Stimulated activated CD8-positive, alpha-beta memory T cell treated with anti-CD3 and anti-CD28 coated beads, Interleukin-15, amount 100 ng/mL, for 48 hours (primary cell): ENCODE measurements at places on chromosomes 12 and 14.

DNA sequence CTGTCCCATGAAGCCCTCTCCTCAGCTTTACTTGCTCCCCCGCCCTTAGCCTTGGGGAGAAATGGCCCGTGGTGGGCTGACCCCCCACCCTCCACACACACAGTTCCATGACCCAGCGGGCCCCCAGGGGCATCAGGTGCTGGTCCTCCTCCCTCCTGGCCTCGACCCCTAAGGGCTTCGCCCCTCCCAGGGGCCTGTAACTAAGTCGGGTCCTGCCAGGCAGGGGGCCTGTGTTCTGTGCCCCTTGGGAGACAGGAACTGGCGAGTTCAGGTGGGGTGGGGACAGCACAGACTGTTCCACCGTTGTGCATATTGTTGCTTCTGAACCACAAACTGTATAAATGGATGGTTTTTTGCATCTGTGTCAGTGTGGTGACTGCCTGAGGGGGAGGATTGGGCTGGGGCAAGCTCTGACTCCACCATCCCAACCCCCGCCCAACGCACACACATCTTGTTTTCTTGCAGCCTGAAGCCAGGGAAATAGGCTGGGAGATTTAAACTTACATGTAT, 8.8 kb downstream of the TAMALIN start:
- no peak for DNase-seq

DNA sequence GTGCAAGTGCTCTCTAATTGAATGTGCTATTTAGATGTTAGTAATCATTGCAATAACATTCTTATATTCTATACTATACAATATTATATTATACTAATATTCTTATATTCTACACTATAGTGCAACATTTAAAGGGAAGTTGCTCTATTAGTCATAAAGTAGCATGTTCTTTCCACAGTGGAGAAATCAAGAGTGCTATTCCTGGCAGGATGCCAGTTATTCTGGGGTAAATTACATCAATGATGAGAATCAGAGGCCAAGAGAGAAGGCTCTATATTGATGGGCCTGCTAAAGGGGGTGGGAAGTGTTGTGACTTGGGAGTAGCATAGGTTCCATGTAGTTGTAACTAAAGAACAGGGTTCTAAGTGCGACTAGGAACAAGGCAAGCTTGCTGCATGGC, 121.5 kb downstream of the SLC15A5 start:
- DNase-seq: no peak

DNA sequence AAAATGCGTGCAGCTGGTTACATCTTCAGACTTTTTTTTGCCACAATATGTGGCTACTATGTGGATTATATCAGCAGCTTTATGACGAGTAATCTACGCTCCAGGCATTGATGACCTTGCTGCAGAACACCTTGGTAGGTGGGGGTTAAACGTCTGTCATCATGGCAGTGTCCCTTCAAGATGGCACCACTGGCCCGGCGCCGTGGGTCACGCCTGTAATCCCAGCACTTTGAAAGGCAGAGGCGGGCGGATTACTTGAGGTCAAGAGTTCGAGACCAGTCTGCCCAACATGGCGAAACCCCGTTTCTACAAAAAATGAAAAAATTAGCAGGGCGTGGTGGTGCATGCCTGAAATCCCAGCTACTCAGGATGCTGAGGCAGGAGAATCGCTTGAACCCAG, 177.5 kb downstream of the AEBP2 start:
- DNase-seq: no peak

- no peak for DNase-seq
Measured at GRCh38 chr14:74918380-74918779, 4.7 kb downstream of the RPS6KL1 start.

DNA sequence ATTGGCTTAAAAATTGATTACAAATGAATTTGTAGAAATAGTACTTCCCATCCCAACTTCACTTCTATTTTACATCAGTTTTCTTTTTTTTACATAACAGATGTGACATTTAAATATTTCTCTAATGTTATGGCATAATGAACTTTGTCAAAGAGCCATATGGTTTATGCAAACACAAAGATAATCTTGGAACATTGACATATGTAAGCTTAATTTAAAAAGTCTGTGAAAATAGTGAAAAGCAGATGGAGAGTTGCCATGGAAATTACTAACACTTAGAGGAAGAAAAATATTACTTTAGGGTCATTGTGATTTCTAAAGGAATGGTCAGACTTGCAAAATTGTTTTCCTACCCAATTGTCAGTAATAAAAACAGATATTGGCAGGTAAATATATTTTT, 232.4 kb downstream of the AEBP2 start:
- DNase-seq: no peak

- no peak for DNase-seq
Measured at GRCh38 chr12:111170543-111170942, 198.4 kb downstream of the PHETA1 start.

GRCh38 chr14:75258079-75258802, 20.4 kb upstream of the FOS start:
- DNase-seq: no peak

GRCh38 chr12:79288911-79289310, 401.9 kb downstream of the PAWR start:
- no peak for DNase-seq

DNA sequence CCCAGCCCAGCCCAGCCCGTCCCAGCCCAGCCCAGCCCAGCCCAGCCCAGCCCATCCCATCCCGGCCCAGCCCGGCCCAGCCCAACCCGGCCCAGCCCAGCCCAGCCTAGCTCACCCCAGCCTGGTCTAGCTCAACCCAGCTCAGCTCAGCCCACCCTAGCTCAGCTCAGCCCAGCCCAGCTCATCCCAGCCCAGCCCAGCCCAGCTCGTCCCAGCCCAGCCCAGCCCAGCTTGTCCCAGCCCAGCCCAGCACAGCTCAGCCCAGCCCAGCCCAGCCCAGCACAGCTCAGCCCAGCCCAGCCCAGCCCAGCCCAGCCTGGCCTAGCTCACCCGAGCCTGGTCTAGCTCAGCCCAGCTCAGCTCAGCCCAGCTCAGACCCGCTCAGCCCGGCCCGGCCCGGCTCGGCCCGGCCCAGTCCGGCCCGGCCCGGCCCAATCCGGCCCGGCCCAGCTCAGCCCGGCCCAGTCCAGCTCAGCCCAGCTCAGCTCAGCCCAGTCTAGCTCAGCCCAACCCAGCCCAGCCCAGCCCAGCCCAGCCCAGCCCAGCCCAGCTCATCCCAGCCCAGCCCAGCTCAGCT, 184.7 kb downstream of the TMEM121 start:
- DNase-seq: no peak

DNA sequence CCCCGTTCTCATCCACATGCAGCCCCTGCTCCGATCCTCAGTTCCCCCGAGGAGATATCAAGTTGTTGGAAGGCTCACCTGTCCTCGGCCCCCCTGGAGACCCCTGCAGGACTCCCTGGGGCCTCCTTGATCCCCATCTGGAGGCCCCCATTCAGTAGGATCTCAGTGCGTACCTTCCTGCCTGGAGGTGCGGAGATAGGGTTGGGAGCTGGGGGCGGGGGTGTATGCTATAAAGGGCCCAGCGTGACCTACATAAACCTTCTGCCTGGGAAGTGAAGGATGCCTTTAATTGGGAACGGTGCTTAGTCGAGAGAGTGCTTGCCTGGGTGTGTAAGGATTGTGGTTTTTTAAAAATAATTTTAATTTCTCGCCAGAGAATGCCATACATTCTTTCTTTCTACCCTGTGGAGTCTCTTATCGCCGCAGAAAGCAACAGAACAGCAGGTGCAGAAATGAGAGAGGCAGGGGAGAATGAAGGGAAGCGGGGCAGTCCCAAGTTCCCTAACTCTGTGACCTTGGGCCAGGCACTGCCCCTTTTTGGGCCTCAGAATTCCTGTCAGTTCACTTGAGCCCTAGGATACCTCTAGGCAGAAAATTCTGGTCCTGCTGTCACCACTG, 153.7 kb downstream of the TSPAN9 start:
- DNase-seq: no peak
